ENCODE measurements at places on chromosomes 2 and 18.

- no peak for DNase-seq
Measured at GRCh38 chr18:45006934-45007333, 326.2 kb downstream of the SETBP1 start.

DNA sequence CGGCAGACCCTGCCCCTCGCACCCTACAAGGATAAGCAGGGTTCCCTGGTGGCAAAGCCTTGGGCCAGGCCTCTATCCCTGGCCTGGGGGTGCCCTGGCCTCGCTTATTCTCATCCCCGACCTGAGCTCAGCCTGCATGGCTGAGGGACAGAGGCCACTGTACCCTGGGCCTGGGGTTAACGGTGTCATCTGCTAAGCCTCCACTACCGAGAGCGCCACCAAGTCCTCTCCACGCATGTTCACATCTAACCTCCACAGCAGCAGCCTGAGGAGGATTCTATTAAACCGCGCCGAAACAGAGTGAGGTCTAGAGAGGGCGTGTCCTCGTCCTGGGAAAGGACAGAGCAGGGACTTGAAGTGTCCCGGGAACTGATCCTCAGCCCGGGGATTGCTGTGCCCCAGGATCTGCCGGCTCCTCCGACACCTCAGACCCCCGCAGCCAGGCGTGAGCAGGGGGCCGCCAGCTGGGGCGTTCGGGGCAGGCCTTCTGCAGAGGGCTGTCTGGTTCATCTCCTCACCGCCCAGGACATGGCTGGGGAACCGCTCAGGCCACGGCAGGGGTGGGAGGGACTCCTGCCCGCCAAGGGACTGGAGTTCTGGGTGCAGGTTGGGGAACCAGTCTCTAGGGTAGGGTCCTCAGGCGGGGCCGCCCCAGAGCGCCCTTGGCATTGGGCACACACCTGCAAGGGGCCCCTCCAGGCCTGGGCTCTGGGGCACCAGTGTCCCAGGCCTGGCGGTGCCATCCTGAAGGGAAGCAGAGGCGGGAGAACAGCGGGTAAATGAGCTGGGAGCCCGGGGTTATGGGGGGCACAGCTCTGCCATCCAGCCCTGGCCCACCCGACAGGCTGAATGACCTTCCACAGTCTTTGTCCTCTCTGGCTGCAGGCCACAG, 68.0 kb upstream of the SMAD7 start:
- no peak for DNase-seq

GRCh38 chr18:28594034-28594433, 417.1 kb upstream of the CDH2 start:
- DNase-seq, result peak; percentile 64

DNA sequence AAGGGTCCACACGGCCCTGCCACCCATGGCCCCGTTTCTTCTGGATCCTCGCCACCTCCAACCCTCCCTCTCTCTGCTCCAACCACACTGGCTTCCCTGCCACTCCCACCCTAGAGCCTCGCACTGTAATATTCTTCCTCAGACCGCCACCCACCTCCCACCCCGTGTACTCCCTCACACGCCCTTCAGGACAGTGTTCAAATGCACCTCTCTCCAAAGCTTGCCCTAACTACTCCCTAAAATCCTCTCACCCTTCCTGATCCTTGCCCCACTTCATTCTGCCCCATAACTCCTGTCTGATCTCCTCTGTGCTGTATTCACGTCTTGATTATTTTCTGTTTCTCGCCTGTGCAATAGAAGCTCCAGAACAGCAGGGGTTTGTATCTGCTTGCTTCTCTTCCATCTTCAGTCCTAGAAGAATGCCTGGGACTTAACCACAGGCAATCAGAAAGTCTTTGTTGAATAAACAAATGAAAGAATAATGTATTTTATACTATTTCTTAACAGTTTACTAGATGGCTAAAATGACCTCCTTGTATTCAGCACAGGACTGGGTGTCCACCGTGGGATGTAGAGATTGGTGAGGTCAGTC, 25.5 kb downstream of the EPB41L3 start:
- no peak for DNase-seq

DNA sequence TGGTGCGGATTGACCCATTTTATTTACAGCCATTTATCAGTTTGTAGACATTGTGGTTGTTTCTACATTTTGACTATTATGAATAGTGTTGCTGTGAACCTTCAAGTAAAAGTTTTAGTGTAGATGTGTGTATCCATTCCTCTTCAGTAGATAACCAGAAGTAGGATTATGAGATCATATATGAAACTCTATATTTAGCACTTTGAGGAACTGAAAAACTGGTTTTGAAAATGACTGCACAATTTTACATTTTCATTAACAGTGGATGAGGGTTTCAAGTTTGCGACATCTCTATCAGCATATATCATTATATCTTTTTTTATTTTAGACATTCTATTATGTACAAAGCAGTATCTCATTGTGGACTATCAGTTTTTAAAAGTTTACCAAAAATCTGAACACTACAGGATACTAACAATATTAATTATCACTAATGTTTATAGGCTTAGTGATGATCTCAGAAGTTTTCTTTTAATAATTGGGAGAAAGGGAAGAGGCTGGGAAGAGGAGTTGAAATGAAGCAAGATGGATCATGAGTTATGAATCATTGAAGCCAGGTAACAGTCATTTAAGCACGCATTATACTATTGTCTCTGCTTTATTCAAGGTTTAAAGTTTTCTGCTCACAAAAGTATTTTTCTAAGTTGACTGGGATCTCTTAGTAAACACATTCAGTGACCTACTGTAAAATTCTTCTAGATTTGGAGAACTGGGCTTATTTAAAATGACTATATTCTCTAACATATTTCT, 329.0 kb upstream of the LRATD1 start:
- DNase-seq, result no peak

GRCh38 chr2:35864141-35864540, 491.4 kb upstream of the CRIM1 start:
- DNase-seq, result no peak

GRCh38 chr18:22731398-22731797, 201.7 kb upstream of the RBBP8 start:
- no peak for DNase-seq

GRCh38 chr2:159224061-159224813, 62.3 kb downstream of the WDSUB1 start:
- DNase-seq, result no peak

- no peak for DNase-seq
Measured at GRCh38 chr2:95225658-95226057, 18.3 kb downstream of the ZNF892 start.

- peak; percentile 54 for DNase-seq
Measured at GRCh38 chr2:175282300-175282699, 100.8 kb upstream of the ATP5MC3 start.

- DNase-seq, result peak; percentile 44
Measured at GRCh38 chr2:178804791-178805190, 2.4 kb downstream of the TTN start.

DNA sequence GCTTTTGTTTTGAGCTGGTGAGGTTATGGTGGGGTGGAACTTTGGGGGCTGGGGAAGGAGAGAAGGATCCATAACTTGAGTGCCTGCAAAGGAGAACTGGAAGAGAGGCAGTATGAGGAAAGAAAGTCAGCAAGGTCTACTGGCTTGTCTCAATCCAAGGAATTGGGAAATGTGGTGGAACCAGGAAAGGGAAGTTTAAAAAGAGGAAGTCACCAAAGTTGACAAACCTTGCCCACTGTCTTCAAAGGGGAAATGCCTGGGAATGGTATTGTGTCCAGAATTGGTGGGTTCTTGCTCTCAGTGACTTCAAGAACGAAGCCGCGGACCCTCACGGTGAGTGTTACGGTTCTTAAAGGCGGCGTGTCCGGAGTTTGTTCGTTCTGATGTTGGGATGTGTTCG, 304.1 kb upstream of the FAM98A start:
- DNase-seq, result no peak

GRCh38 chr2:88147145-88147544, 19.3 kb upstream of the FABP1 start:
- DNase-seq, result no peak

DNA sequence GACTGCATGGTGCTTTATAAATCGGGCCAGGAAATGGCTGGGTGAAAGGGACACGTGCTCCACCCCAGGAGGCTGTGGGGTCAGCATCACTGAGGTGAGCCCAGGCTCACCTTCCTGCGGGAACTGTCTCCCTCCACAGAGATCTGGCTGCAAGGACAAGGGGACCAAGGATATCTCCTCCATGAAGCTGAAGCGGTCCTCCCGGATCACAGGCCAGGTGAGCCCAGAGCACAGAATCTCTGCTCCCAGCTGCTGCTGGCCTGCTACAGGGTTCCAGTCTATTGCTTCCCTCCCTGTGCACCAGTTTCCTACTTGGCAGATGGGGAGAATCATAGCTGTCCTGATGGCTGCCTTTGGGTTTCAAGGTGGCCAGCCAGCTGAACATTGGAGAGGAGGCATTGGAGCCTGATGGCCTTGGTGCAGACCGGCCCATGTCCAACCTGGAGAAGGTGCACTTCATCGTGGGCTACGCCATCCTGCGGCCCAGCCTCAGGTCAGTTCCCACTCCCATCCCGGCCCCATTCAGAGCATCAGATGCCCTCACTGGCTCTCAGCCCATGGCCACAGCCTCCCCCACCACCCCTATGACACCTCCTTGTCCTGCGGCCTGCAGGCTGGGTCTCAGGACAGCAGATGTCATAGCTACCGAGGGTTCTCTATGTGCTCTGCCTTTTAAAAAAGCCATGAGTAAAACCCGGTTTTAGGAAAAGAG, 33.7 kb upstream of the GPR17 start:
- no peak for DNase-seq

GRCh38 chr2:160467086-160467485, 26.5 kb downstream of the RBMS1 start:
- no peak for DNase-seq

- no peak for DNase-seq
Measured at GRCh38 chr2:145635706-145636427, 1115.9 kb upstream of the ZEB2 start.

- peak; percentile 98 for DNase-seq
Measured at GRCh38 chr2:207330912-207331311, 165.2 kb upstream of the KLF7 start.

GRCh38 chr18:35581898-35582641, 530 bp downstream of the GALNT1 start:
- peak; percentile 23 for DNase-seq

DNA sequence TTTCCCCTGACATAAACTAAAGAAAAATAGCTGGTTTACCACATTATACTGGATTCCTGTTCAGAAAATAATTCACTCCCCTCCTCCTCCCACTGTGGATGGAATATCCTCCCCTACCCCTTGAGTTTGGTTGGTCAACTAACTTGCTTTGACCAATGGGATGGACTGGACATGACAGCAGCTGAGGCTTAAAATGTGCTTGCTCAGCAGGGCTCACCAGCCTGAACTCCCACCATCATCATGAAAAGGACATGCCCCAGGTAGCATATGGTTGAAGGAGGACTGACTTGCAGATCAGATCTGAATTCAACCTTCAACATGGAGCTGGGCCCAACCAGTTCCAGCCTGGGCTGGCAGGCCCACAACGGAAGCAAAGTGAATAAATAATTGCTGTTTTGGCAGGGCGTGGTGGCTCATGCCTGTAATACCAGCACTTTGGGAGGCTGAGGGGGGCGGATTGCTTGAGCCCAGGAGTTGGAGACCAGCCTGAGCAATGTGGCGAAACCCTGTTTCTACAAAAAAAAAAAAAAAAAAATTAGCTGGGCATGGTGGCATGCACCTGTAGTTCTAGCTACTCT, 284.4 kb downstream of the AFF3 start:
- DNase-seq, result no peak

DNA sequence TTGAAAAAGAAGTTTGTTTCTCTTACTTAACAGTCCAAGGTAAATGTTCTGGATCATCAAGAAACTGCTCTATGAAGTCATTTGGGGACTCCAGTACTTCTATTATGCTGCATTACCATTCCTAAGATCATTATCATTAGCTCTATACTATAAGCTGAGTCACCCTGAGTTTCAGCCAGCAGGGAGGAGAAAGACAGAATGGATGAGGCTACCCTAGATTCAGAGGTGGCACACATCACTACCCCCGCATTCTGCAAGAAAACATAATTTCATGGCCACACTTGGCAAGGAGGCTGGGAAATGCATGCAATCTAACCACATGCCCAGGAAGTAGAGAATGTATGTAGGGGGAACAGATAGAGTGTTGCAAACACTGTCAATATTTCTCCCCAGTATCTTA, 16.6 kb upstream of the LNPK start:
- no peak for DNase-seq

- DNase-seq, result no peak
Measured at GRCh38 chr2:197704434-197705120, 592 bp upstream of the MARS2 start.

DNA sequence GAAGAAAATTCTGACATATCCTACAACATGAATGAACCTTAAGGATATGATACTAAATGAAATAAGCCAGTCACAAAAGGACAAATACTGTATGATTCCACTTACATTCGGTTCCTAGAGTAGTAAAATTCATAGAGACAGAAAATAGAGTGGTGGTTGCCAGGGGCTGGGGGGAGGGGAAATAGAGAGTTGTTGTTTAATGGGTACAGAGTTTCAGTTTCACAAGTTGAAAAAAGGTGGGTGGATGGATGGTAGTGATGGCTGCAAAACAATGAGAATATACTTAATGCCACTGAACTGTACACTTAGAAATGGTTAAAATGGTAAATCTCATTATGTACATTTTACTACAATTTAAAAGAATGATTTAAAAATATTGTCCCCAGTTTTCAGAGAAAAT, 53.3 kb upstream of the NFU1 start:
- no peak for DNase-seq

DNA sequence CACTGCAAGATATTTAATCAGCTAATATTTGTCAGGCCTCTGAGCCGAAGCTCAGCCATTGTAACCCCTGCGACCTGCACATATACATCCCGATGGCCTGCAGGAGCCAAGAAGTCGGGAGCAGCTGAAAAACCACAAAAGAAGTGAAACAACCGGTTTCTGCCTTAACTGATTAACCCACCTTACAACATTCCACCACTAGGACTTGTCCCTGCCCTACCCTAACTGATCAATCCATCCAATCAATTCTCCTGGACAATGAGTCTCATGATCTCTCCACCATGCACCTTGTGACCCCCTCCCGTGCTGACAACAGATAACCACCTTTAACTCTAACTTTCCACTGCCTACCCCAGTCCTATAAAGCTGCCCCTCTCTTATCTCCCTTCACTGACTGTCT, 945.4 kb upstream of the GYPC start:
- no peak for DNase-seq

GRCh38 chr2:149004836-149005235, 33.7 kb upstream of the LYPD6B start:
- peak; percentile 18 for DNase-seq

DNA sequence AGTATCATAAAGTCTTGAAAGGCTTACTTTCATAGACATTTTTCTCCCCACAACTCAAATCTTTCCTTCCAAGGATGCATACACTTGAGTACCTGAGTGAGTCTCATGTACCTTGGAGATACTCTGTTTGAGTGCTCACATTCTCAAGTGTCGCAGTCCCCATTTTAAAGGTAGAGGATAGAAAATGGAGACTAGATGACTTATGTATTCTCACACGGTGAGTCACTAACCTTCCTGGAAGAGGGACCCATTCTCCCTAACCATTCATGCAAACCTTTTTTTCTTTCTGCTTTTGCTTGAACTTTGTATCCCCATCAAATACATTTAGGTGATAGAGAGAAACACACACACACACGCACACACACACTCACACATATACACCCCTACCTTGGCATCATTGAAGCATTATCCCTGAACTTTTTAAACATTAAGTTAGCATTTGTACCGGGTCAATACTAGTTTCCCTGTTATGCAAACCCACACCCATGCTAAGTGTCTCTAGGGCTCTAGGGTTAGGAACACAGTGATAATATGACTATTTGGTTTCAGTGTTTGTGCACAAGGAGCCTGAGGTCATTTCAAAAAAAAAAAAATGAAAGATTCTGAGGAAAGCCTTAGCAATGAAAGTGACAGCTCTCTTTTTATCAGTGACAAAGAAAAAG, 236.2 kb downstream of the IKZF2 start:
- DNase-seq, result peak; percentile 77

Measured in kidney tubule cell (primary cell).